ENCODE measurements at places on chromosomes 3 and 15.

DNA sequence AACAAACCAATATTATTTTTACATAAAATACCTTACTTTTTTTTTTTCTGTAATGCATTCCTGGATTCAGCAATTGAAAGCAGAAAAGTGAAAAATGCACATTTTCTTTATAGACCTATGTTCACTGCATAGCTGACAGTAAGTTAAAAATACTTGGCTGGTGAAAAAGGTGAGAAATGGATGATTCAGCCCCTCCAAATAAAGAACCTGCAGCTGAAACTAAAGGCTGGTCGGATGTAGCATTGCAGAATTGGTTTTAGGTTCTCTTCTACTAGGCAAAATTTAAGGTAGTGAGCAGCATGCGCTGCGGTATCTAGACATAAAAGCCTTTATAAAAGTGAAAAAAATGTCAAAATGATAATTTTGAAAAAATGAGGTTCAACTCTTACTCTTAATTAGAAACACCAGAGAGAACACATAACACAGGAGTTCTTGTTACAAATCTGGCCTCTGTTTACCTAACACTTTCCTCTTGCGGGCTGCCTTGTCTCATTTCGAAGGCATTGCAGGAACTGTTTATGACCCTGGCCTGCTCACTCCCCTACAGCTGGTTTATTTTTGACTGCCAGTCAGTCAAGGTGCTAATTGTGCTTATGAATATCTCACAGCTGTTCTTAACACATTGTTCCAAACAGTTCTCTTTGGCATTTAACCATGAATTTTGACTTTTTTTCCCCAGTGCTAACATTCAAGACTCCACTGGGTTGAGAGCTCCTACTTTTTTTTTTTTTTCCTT, 455.4 kb upstream of the TBL1XR1 start:
- DNase-seq = no peak

GRCh38 chr3:50204804-50205412, at the start of gene SLC38A3:
SLC38A3 (plus strand) TSS chr3:50205271; CDS start chr3:50214200, 8,929 bp downstream.
- DNase-seq = no peak

GRCh38 chr15:40900256-40901052, 6.2 kb downstream of the VPS18 start:
- no peak for DNase-seq

DNA sequence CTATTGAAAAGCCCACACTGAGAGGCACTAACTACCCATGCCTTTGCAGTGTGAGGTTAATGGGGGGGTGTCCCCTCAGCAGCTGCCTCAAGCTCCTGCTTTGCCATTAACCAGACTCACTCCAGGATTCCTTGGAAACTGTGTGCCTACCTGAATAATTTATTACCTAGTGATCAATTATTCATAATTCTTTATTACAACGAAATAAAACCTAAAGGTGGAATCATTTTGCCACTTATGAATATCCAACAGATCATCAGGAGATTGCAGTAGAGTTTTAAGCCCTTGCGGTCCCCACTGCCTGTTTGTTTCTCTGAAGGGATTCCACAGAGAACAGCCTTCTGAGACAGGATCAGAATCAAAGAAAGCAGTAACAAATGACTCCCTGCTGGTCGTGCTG, 23.3 kb downstream of the NEK11 start:
- no peak for DNase-seq

GRCh38 chr3:110810356-110810755, 261.3 kb upstream of the NECTIN3 start:
- no peak for DNase-seq

- no peak for DNase-seq
These were observed 17.1 kb downstream of the ADCY5 start for GRCh38 chr3:123431658-123432324.

DNA sequence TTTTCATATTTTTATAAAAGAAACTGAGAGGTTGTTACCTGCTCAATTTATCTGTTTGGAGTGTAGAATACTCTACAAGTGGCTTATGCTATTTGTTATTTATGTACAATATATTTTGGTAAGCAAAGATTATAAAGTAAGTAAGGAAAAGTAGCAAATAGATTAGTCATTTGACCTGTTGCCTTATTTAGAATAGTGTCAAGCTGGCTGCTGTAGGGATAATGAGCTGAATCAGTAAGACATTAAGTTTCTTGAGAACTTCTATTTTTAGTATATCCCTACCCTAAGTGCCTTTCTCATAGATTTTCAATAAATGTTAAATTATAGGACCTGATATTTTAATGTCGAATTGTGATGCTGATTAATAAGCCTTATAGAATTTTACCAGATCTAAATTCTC, 37.2 kb downstream of the ECT2 start:
- no peak for DNase-seq

- no peak for DNase-seq
These were observed 351.8 kb downstream of the GABRB3 start for GRCh38 chr15:26421065-26421464.

Measured in T follicular helper cell (primary cell).